ENCODE measurements at places on chromosomes 16 and 17.

DNA sequence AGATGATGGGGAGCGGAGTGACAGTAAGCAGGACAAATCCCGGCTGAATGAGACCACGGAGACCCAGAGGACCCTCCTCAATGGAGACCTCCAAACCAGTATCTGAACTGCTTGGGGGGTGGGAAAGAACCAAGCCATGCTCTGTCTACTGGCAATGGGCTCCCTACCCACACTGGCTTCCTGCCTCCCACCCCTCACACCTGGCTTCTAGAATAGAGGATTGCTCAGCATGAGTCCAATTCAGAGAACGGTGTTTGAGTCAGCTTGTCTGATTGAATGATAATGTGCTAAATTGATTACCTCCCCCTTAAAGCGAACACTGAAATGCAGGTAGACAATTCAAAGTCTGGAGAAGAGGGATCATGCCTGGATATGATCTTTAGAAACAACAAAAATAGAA, 5.5 kb downstream of the SSTR2 start:
- no peak for DNase-seq

DNA sequence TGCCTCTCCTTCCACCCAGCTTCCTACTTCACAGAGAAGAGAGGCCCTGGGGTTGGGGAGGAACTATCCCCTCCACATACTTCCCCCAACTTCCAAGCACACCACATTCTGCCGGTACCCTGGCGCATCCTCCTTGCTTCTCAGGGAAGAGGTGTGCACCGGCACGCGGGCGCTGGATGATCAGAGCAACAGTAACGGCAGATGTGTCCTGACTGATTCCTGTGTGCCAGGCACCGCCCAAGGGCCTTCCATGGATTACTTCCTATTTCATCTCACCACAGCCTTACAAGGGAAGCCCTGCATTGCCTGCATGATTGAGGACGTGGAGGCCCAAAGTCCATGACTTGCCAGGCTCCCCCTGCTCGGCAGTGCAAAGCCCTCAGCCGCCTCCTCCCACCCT, 21.1 kb upstream of the MLKL start:
- DNase-seq: no peak

GRCh38 chr17:6110592-6110991, 40.4 kb downstream of the WSCD1 start:
- DNase-seq: peak; percentile 26

DNA sequence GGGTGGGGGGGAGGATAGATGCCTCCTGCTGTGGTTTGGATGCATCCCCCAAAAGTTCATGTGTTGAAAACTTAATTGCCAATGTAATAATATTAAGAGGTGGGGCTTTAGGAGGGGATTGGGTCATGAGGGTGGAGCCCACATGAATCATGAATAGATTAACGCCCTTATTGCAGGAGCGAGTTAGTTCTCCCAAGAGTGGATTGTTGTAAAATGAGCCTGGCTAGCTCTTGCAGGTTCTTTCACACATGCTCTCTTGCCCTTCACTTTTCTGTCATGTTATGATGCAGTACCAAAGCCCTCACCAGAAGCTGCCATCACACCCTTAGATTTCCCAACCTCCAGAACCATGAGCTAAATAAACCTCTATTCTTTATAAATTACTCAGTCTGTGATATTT, 52.0 kb downstream of the GINS3 start:
- no peak for DNase-seq

DNA sequence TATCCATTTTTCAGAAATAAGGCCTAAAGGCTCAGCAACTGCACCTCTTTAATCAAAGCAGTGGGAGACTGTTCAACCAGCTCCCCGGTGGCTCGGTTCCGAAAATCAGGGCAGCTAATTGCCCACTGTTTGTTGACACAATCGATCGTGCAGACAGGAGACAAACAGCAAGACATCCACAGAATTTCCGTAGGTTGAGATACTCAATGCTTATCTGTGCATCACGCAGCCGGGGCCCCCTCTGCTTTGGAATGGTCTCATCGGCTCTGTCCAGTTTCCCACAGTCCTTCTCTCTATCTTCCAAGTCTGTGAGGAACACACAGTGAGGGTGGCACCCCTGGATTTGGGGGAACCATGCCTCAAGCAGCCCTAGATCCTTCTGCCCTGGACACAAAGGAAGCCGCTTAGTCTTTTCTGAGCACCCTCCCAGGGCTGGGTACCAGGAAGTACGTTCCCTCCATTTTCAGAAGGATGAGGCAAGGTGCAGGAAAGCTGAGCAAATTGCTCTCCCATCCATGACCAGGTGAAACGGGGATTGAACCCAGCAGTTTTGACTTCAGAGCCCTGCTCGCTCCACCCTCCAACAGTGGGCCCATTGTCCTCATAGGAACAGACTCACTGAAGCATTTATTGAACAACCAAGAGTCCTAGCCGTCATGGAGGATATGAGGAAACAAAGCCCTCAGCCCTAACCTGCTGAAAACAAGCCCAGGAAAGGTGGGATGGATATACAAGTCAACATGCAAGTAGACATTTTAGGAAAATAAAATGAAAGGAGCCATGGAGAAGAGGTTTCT, 70.7 kb downstream of the C16orf95 start:
- no peak for DNase-seq

DNA sequence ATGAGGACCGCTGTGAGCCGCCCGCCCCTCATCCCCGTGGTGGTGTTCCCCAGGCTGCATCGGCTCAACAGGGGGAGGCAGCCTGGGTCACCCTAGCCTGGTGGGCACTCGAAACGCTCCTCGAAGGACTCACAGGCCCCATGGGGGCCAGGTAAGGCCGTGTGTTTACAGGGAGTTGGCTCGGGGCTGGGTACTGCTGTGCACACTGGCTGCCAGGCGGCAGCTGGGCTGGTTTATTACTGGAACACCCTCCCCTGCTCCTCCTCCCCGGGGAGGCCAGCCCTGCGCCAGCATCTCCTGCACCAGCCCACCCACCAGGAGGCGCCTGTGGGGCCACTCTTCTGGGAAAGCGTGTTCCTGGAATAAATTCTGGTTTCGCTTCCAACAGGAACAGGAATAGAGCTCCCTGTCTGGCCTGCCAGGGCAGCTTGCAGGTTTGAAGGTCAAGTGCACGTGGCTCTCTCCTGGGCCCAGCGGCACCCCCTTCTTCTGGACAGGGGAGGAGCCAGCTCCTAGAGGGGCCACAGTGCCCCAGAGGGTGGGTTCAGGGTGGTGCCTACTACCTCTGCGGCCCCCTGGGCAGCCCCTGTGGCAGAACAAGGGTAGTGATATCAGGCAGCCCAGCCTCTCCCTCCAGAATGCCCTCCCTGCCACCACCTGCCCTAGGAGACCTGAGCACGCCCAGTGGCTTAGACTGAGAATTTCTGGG, 11.3 kb downstream of the MCRIP1 start:
- no peak for DNase-seq

- DNase-seq: peak; percentile 59
These were observed 2.0 kb downstream of the PRSS33 start for GRCh38 chr16:2785101-2785991.

DNA sequence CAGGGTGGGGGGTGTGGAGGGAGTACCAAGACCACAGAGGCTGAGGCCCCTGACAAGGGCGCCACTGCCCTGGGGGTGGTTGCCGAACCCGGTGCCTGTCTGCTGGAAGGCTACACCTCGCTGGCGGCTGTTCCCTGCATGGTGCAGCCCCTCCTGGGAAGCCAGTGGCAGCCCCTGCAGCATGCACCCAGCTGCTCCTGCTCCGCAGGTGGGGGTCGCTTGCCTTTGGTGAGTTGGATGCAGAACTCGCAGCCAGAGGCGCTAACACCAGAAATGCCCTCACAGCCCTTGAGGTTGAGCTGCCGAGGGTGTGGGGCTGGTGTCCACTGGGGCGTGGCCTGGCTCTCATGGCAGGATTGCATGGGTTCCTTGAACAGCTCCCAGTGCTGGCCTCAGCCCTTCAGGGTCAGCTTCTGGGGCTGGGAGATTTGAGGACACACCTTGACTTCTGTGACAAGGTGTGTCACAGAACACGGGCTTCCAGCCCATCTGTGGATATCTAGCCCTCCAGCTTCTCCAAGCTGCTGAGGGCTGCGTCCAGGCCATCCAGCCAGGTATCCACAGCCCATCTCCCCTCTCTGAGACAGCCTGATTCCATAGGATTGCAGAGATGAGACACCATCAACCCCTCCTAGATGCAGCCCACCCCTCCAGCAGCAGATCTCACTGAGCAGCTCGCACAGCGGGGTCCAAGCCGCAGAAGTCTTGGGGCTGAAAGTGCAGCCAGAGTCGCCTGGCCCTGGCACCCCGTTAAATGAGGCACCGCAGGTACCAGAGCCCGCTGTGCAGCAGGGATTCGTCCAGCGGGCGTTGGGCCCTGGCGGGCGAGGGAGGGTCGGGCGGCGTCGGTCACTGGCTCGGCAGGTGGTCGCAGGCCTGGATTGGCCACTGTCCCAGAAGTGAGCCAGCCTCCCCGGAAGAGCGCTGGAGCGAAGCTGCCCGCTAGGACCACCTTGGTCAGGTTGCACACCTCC, 586.3 kb downstream of the KCNJ18 start:
- DNase-seq: peak; percentile 64

GRCh38 chr16:21608639-21609328, 9.4 kb downstream of the METTL9 start:
- no peak for DNase-seq

DNA sequence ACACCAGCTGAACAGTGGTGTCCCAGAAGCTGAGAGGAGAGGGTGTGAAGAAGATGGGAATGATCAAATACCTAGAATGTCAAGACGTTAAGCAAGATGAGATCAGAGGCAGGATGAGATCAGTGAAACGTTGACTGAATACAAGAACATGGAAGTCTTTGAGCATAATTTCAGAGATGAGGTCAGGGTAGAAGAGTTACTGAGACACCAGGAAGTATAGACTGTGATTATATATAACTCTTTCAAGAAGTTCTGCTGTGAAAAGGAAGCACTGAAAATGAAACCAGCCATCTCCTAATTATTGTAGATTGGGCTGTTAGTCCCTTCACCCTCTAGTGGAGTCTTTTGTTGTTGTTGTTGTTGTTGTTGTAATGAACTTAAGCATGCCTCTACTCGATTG, 9.1 kb downstream of the SHCBP1 start:
- no peak for DNase-seq

GRCh38 chr16:11224894-11225676, 30.9 kb downstream of the SOCS1 start:
- no peak for DNase-seq

DNA sequence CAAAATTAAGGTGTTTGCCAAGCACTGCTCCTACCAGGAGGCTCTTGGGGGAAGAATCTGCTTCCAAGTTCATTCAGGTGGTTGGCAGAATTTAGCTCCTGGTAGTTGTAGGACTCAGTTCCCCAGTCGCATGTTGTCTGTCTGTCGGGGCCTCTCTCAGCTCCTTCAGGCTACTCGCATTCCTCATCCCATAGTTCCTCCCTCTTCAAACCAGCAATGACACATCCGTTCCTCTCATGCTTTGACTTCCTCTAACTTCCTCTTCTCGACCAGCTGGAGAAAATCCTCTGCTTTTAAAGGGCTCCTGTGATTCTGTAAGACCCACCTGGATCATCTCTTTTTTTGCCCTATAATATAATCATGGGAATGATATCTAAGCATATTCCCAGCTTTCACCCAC, 108.1 kb downstream of the PMP22 start:
- DNase-seq: no peak

DNA sequence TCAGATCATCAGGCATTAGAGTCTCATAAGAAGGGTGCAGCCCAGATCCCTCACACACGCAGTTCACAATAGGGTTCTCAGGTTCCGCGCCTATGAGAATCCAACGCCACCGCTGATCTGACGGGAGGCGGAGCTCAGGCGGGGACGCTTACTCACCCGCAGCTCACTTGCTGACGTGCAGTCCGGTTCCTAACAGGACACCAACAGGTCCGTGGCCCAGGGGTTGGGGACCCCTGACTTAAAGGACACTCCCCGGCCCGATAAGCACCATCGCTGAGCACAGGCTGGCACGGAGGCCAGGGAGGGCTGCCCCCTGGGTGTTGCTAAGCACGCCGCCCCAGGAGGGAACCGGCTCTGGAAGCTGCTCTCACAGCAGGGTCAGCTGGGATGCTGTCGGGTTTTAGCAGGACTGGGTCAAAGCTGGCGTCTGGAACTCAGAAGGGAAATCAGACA, 30.1 kb upstream of the BAHCC1 start:
- peak; percentile 77 for DNase-seq

DNA sequence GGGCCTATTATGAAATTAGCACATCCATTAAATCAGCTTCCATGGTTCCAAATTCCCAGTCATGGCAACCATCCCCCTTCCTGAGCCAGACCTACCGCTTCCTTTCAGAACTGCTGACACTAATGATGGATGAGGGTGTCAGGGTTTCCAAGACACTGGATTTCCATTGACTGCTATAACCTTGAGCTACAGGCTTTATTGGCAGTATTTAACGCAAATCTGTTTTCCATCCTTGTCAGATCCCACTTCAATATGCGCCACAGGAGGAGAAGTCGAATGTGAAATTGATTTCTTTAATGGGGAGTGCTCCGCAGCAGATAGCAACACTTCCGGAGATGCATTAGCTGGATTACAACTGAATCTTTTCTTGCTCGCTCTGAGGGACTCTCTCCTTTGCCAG, 197.1 kb downstream of the HS3ST4 start:
- DNase-seq: no peak

- DNase-seq: no peak
These were observed 103.8 kb downstream of the YPEL2 start for GRCh38 chr17:59435238-59435637.

DNA sequence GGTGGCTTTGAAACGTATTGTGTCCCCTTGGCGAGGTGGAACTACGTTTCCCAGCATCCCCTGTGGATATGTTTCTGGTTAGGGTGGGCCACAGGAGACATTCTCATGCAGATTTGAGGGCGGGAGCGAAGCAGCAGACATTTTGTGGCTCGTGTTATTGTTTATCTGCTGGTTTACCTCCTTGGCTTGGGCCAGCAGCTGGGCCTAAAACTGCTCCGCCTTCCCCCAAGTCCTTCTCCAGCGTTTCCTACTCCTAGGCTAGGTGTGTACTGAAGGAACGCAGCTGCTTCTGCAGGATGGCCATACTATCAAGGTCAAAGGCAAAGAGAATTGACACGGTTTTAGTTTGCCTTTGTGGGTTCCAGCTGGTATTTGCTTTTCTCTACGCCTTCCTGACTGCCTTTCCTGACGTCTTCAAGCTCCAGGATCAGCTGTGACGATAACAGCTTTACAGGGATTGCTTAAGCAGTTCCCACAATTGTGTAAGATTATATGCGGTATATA, 17.2 kb upstream of the WSB1 start:
- no peak for DNase-seq

- no peak for DNase-seq
These were observed 4.8 kb upstream of the LPO start for GRCh38 chr17:58233543-58233942.

DNA sequence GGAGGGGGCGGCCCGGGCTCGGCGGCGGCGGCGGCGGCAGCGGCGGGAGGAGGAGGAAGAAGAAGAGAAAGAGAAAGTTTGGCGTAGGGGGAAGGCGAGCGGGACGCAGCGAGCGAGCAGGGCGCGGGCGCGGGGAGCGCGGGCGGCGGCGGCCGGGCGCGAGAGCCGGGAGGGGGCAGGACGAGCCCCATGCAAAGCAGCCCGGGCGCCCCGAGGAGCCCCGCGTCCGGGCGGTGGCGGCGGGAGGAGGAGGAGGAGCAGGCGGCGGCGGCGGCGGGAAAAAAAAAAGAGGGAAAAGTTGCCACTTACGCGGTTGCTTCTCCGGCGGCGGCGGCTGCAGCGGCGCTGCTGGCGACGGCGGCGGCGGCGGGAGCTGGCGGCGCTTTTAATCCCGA, 10.3 kb upstream of the ZFHX3 start:
- no peak for DNase-seq

- DNase-seq: no peak
These were observed 84.2 kb downstream of the KCNJ12 start for GRCh38 chr17:21460358-21460757.

GRCh38 chr16:47721006-47721637, 260.0 kb downstream of the PHKB start:
- DNase-seq: no peak
